Left ventricle myocardium inferior (tissue), 1 donor: ENCODE measurements at places on chromosomes 2 and 18.

GRCh38 chr18:64365106-64365505, 216.2 kb upstream of the LINC00305 start:
- no peak for DNase-seq

DNA sequence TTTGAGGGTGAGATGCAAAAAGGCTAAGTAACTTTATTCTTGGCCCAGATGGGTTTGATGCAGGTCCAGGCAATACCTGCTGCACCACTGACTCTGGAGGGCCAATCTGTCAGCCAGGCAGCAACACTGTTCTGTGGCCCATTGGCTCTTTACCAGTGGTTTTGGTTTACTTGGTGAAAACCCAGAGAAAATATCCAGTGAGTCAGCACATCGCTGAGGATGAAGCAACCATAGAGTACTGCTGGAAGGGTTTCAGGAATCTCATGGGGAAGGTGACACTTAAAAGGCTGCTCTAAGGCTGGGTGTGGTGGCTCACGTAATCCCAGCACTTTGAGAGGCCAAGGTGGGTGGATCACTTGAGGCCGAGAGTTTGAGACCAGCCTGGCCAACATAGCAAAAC, 192.5 kb upstream of the FAM98A start:
- no peak for DNase-seq

DNA sequence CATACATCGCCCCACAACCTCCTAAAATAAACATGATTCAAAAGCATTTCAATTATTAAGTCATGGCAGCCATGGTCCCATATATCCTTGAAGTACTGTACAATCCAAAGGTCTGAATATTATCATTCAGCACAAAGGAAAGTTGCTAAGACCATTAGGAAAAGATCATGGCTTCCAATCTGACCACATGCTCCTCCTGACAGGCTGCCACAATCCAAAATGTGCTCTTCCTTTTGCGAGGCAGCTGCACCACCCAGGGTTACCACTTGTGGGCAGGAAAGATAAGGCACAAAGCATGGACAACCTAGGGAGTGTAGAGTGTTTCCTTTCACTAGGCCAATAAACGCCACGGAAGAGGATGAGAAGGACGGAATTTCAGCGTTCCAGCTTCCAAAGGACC, 5.4 kb downstream of the BOLA3 start:
- no peak for DNase-seq

- no peak for DNase-seq
Observed at GRCh38 chr18:38239606-38240005, 674.0 kb upstream of the CELF4 start.

- no peak for DNase-seq
Observed at GRCh38 chr2:169225233-169225750, 137.0 kb downstream of the LRP2 start.

- DNase-seq: no peak
Observed at GRCh38 chr2:44686561-44686960, 254.9 kb upstream of the SIX3 start.
